ENCODE measurements at places on chromosomes 2 and 18.

GRCh38 chr18:45723567-45724355 lies at the start of gene SLC14A1:
Gene SLC14A1 (plus strand): TSS chr18:45724181. CDS start chr18:45730321, 6,140 bp downstream.
- no peak for DNase-seq

- no peak for DNase-seq
These were observed 47.5 kb upstream of the ACSL3 start for GRCh38 chr2:222813177-222813843.

GRCh38 chr18:10229458-10229857 lies 225.0 kb upstream of the APCDD1 start:
- no peak for DNase-seq

DNA sequence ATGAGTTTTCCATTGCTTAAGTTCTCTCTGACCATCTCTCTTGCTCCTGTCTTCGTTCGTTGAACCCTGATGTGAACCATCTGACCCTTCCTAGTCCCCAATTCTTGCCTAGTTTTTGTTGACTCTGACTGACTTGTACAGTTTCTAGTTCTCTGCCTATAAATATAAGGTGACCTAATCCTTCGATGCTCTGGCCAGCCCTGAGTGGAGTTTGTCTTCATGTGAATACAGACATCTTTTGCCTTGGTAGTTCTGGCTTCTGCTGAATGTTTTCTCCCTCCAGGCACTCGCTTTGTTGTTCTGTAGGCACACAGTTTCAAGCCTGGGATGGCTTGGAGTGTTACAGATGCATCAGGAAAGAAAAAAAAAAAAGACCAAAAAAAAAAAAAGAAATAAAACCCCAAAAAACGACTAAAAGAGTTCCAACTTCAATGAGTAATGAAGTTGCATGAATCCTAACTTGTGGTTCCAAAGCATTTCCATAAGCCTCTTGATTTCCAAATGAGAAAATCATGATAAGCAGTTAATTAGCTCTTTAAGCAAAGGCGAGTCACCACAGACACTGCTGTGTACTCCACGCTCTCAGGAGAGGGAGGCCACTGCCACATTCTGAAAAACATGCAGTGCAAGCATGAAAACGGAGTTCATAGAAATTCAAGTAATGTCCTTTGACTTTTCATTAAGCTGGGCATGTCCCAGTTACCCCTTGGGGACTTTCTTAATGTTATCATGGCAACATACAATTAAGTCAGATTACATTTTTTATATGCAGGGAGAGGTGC lies 165.2 kb downstream of the TDRD15 start:
- no peak for DNase-seq

- DNase-seq, result no peak
These were observed 39.8 kb downstream of the HRH4 start for GRCh38 chr18:24500217-24500616.

DNA sequence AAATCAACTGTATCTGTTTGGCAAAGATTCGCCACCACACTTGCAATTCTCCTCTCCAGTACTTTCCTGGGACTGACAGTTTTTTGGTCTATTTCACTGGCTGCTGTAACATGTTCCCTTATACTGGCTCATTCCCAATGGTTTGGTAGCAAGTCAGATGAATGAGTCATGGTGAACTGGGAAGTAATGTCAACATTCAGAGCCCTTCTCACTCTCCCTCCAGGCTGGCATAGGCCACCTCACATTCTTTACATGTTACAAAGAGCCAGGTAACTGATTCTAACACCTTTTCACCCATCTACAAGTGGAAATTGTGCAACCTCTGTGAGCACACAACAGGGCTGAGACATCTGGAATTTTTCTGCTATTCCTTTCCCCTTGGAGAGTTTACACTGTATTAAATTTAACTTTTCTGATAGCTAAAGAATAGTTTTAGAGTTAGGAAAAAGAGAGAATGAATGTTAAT lies 111.3 kb upstream of the TLK1 start:
- no peak for DNase-seq

- no peak for DNase-seq
These were observed 109.8 kb downstream of the PTRHD1 start for GRCh38 chr2:24683408-24683807.

DNA sequence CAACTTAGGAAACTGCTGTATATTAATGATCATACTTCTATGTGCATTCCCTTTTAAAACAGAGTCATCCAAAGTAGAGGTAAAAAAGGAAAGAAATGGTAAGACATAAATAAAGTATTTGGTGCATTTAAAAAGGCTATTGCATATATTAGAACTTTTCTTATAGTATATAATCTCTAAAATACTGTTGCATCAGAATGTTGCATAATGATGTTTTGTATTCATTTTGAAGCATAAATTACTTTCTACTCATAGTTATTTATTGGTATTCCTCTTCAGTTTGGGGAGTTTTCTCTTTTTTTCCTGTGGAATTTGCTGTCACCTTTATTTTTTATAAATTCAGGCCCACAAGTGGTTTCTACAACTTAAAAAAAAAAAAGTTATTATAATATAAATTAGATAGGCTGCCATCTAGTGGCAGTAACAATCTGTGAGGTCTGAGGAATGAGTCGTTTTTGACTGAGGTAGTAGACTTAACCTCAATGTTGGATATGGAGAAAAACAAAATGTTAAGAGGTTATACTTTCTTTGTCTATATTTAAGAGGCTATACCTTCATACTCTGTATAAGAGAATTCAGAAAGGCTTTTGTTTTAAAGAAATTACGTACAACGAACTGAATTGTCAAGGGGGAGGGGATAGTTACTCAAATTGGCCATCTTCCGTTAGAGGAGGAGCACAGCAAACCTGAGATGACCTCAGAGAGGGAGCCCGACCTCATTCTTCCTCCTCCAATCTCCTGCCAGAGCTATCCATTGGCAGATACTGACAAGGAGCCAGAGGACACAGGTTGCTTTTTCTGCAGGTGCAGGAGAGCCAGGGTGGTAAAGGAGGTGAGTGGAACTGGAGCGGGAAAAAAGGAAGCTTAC lies 23.8 kb downstream of the ANKAR start:
- peak; percentile 59 for DNase-seq

- DNase-seq, result no peak
These were observed 761.6 kb downstream of the DSC3 start for GRCh38 chr18:30280861-30281470.

GRCh38 chr2:64943387-64944150 lies 45.6 kb upstream of the SLC1A4 start:
- DNase-seq, result no peak

DNA sequence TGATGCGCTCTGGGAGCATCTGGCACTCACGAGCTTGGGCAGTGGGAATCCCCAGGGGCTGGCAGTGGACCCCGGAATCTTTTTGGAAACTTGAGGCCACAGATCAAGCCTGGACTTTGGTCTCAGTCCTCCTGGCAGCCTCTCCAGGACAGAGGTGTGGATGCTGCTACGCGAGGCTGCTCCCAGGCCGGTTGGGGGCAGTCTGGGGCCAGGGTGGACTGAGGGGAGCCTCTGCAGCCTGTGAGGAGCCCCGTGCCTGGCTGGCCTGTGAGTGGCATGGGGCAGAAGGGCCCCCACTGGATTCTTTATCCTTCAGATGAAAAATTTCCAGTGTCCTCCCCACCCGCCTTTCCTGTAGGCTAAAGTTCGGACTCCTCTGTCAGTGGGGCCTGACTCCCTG lies 12.7 kb upstream of the DES start:
- no peak for DNase-seq

DNA sequence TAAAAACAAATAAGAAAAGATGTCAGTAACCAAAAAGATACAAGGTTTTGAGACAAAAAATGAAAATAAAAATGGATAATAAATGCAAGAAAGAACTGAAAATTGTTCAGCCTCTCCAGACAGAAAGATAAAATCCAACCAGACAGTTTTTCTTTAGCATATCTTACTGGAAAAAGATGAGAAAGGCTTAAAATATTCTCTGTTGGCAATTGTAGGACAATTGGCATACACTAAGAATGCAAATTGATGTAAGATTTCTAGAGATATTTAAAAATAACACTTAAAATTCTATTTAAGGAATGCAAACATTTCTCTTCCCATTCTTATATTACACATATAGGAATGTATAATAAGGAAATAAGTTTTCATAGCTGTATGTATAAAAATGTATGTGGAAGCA lies 590.6 kb downstream of the DSC3 start:
- DNase-seq, result no peak

DNA sequence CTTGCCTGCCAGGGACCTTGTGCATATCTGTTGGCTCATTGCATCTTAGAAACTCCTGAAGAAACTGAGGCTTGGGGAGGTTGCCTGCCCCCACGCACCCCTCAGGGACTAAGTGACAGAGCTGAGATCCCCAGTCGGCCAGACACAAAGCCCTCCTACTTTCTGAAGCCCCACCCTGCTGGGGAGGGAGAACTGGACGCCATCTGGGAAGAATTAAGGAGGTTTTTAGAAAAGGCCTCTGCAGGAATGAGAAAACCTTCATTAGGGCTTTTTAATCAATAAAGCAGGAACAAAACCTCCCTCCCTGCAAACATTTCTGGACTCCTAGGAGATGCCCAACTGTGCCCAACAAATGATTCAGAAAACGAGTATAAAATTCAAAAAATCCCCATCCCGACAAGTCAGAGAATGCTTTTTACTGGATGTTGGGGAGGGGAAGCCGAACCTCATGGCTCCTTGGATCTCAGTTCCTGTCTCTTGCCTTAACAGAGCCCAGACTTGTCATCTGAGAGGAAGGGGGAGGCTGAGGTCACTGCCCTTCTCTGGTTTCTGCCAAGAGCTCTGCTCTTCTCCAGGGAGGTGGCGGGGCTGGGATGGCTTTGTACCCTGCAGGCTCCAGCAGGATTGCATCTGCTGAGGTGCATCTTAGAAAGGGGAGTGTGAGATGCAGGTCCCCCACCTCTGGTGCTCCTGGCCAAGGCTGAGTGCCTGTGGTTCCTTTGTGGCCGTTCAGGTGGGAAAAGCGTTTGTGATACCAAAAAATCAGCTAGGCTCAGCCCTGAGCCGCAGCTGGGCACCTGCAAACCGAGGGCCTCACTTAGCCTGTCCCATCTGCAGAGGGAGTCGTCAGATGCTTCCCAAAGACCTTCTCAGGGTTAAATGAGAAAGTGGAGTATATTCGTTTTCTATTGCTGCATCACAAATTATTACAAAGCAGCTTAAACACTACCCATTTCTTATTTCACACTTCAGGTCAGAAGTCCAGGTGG lies 142.4 kb downstream of the ZFP36L2 start:
- no peak for DNase-seq

GRCh38 chr2:232860593-232861241 lies 9.3 kb upstream of the SNORC start:
- DNase-seq, result no peak

DNA sequence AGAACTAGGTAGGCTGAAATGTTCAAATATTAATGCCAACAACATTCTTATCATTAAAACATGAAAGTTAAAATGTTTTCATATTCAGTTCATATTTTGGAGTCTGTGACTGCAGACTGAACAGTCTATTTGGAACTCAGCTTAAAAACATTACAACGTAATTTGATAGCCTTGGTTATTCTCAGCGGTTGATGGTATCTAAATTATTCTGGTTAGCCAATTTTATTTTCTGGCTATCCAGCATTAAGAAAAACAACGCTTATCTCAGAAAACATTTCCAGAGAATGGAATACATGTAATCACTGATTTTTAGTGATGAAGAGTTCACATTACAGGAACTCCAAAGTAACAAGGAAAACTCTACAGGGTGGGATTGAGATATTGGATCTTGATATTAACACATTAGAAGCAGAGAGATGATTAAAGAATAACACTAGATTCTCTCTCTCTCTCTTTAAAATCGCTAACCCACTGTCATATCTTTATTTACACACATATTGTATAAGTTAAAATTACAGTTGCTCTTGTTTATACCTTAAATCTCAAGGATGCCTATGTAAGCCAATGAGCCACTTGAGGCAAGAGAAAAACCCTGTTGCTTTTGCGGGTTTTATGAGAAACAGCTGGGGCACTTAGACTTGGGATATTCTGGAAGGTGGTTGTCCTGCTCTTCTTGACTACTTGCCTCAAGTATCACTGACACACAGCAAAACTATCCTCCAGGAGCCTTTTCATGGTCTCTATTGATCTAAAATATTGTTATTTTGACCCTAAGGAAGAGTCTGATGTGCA lies 84.9 kb downstream of the ICOS start:
- DNase-seq, result no peak

GRCh38 chr18:3493501-3494244 lies 43.7 kb downstream of the TGIF1 start:
- no peak for DNase-seq

DNA sequence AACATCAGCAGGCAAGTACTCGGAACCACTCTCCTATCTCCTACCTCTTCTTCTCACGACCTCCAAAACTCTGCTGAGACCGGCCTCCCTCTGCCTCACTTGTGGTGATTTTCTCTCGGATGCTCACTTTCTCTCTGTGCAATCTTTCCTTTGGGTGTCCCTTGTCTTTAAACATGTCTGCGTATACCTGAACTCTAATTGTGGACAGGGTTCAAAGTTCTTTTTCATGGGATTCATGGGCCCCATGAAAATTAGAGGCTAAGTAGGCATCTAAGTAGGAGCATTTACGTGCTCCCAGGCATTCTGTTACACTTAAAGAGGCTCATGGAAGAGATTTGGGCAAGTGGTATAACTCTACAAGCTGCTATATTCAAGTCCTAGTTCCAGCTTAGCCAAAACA lies 2.1 kb upstream of the PPP1CB start:
- DNase-seq, result no peak

DNA sequence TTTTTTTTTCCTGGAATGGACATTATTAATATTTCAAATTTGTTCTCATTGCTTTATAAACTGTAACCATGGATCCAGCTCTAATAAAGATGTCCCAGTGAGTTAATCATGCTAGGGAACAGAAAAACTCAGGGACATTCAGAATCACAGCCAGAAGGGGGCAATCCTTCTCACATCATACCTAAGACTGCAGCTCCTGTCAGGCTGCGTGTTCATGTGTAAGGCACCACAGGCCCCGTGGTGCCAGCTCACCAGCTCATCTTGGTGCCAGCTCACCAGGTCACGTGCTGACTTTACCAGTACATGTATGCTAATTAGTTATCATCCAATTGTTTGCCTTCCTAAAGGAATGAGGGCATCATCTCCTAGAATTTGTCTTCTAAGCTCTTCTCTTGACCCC lies 84.7 kb upstream of the NEDD4L start:
- DNase-seq, result no peak

GRCh38 chr18:22293417-22293816 lies 124.0 kb downstream of the GATA6 start:
- DNase-seq, result no peak

GRCh38 chr2:160621748-160622147 lies 128.1 kb upstream of the RBMS1 start:
- DNase-seq, result no peak

GRCh38 chr2:177348118-177348654 lies 44.4 kb upstream of the AGPS start:
- DNase-seq, result no peak
